ENCODE measurements at places on chromosomes 12 and 14.

DNA sequence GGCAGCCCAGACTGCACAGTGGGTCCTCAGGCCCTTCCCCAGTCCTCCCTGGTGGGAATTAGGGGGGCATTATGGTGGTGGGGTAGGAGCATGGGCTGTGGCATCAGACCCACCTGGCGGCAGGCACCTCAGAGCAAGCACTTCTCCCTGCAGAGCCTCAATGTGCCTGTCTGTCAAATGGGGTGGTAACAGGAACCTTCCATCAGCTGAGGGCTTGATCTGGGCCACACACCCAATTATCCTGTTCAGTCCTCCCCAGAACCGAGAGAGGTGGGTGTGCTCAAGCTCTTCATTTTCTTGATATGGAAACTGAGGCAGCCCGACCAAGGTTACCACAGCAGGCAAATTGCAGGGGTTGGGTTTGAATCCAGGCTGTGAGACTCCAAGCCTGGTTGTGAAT lies 38.4 kb downstream of the MVK start:
- no peak for DNase-seq

- no peak for DNase-seq
Observed at GRCh38 chr12:27164330-27165040, 79.6 kb upstream of the STK38L start.

GRCh38 chr12:80187660-80188090 lies 88.3 kb downstream of the OTOGL start:
- no peak for DNase-seq

GRCh38 chr12:50214018-50214417 lies 46.8 kb upstream of the CERS5 start:
- DNase-seq, result no peak

DNA sequence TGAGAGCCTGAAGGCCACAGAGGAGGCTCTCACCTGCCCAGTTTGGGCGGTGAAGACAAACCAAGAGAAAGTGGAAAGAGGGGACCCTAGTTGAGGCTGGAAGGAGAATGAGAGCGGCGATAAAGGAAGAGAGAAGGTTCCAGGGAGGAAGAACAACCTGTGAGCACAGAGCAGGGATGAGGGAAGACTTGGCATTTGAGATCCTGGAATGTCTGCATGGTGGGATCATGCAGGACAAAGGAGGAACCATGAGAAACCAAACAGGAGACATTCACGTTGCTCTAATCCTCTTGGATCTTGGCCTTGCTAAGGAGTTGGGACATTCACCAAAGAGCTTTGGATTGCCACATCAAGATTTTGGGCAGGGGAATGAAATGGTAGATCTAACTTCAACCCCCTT lies 22.9 kb upstream of the RBM19 start:
- DNase-seq, result no peak

- DNase-seq, result peak; percentile 57
Observed at GRCh38 chr12:120705618-120706017, 4.6 kb upstream of the UNC119B start.

GRCh38 chr12:110165540-110166159 lies 41.5 kb downstream of the IFT81 start:
- DNase-seq, result no peak

DNA sequence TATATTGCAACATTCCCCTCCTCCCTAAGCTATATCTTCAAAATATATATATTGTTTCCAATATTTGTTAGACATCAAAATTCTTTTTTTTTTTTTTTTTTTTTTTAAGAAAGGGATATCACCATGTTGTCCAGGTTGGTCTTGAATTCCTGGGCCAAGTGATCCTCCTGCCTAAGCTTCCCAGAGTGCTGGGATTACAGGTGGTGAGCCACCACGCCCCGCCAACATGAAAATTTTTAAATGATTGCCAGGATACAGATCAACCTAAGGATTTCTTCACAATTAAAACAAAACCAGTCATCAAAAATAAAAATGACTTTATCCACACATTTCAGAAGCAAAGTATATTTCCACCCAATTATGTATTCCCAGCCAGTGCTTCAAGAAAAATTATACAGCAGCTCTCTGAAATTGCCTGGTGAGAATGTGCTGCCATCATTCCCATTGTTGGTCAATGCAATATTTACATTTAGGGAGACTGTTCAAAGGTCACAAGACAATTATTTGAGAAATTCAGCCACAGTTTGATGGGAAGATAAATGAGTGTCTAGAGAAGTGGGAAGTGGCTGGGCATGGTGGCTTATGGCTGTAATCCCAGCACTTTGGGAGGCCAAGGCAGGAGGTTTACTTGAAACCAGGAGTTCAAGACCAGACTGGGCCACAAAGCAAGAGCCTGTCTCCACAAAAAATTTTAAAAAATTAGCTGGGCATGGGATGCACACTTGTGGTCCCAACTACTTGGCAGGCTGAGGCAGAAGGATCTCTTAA lies 141.7 kb upstream of the AMIGO2 start:
- DNase-seq, result no peak

DNA sequence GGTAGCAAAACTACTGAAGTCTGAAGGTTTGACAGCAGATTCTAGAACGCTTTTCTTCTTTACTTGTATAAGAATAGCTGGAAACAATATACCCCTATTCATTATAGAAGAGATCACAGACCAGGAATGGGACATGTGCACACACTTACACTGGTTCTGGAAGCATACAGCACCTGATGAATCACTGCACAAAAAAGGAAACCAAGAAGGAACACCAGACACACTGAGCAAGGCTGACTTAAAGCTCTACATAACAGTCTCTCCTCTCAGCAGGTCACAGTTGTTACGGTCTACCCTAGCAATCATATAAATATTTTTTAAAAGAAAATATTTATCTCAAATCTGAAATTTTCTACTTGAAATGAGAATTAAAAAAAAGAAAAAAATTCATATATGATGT lies 13.5 kb downstream of the ATP2B1 start:
- no peak for DNase-seq

- DNase-seq, result no peak
Observed at GRCh38 chr12:73210548-73211204, 938.5 kb downstream of the TRHDE start.

DNA sequence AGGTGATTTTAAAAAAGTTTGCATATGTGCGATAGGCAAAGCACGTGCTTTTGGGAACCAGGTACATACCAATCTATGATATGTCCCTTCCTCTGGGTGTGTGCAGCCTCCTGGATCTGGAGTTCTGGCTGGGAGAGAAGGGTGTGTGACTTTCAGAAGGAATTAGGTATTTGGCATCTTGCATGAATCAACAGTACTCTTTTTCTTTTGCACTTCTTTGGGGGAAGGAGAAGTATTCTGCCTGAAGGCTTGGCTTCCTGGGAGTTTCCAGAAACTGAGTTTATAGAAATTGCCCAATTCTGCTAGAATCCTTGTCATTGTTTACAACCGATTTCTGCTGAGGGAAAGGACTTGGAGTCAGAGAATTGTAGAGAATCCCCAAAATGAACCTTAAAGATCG lies 2.9 kb upstream of the CLMN start:
- no peak for DNase-seq

DNA sequence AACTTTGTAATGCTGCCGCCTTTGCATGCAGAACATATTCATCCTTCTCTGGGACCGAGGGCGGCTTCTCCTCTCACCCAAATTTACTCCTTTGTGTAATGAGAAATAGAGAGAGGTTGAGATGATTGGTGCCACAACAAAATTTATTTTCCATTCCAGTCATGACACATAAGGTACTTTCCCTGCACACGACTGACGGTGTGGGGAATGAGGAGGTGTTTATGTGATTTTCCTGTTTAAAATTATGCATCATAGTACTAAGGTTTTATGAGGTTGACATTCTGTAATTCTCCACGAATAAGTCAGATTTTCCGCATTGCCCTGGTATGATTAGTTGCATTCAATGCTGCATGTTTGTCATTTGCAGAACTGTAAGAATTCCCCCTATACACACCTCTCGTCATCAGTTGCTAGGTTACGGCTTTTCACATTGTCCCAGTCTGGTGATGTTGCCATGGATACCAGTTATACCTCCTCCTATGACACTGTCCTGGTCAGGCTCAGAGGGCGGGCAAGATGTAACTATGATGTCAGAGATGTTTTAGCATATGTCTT lies 23.1 kb downstream of the BICDL1 start:
- DNase-seq, result no peak

DNA sequence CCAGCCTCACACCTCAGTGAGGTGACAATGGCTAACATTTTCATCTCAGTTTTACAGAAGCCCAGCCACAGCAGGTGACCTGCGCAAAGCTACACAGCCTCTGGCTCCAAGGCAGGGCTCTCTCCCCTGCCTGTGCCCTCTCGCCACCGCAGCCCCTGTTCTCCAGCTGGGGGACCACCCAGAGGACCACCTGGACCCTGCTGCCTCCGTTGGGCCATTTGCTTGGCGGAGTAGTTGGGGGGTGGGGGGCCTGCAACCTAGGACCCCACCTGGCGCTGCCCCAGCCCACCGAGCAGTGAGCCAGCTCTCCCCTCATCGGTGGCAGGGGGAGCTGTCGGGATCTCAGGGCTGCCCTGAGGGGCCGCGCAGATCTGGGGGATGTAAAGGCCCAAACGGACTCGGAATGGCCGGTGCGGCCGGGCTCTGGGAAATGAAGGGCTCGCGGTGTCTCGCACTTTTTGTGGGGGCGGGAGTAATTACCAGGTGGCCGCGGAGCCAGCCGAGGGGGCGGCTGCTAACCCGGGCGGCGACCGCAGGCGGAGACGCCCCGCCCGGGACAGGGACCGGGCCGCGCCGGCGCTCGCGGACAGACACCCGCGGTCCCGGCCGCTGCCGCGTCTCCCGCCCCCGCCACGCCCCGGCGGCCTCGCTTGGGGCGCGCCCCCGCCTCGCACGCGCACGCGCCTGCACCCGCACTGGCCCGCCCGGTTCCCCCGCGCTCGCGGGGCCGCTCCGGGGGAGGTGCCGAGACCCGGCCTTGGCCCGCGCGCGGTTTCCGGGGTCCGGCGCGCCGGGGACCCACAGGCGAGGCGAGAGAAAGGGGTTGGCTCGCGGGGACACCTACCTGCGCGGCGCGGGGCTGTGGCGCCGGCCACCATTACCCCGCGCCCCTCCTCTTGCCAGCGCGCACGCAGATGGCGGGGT lies 8.6 kb upstream of the GPR68 start:
- DNase-seq, result peak; percentile 94

DNA sequence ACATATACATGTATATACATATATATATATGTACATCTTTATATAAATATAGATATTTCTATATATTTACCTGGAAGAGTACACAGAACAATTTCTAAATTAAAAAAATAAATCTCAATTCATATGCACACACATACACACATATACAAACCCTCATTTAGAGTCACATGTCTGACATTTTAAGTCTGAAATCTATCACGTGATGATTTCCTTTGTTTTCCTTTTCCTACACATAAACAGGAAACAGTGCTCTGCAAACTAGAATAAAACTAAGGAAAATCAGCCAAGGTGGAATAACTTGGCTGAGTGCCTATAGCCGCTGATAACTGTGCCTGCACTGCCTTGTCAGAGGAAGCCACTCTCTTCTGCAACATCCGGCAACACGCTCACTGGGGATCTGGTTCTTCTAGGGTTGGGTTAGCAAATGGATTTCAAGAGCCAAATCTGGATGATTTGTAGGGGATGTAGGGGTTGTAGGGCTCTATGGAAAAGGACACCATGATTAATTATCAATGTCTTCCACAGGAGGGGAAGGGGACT lies 480.7 kb downstream of the TMEM132D start:
- DNase-seq, result no peak

- no peak for DNase-seq
Observed at GRCh38 chr12:67669217-67669933, 20.8 kb downstream of the DYRK2 start.

- DNase-seq, result no peak
Observed at GRCh38 chr14:82757776-82758175, 1224.1 kb upstream of the SEL1L start.

All from upper lobe of left lung (tissue), 6 donors.